ENCODE measurements at places on chromosomes 2 and 18.

- DNase-seq = no peak
Measured at GRCh38 chr2:110919738-110920137, 187.4 kb downstream of the ACOXL start.

DNA sequence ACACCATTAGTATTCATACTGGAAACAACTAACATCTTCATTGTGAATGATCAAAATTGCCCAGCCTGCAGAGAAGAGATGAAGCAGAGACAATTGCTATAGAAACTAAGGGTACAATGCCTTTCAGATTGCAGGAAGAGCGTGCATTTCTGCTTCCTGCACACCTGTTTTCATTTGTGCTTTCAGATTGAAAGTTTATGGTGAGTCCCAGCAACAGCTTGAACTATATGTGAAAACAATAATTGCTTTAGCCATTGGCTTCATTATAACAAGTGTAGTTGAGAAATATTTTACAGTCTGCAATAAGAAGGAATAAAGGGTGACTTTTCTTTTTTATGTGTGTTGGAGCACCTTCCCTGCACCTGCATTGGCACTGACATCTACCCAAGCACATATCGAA, 136.3 kb downstream of the CD8B2 start:
- no peak for DNase-seq

DNA sequence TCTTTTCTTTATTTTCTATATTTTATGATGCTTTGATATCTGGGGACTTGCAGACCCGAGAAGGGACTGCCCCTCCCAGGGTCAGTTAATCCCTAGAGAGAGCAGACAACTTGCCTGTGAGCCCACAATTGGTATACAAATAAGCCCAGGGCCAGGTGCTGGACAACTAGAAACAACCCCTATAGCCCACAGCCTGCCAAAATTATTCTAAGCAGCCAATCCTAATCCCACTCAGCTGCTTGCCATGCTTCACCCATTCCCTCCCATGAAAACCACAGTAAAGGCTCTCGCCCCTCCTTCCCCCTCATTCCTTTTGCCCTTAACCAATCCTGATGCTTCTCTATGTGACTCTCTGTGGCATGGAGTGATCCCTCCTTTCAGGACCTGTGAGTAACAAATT, 380.7 kb downstream of the RBM43 start:
- no peak for DNase-seq

DNA sequence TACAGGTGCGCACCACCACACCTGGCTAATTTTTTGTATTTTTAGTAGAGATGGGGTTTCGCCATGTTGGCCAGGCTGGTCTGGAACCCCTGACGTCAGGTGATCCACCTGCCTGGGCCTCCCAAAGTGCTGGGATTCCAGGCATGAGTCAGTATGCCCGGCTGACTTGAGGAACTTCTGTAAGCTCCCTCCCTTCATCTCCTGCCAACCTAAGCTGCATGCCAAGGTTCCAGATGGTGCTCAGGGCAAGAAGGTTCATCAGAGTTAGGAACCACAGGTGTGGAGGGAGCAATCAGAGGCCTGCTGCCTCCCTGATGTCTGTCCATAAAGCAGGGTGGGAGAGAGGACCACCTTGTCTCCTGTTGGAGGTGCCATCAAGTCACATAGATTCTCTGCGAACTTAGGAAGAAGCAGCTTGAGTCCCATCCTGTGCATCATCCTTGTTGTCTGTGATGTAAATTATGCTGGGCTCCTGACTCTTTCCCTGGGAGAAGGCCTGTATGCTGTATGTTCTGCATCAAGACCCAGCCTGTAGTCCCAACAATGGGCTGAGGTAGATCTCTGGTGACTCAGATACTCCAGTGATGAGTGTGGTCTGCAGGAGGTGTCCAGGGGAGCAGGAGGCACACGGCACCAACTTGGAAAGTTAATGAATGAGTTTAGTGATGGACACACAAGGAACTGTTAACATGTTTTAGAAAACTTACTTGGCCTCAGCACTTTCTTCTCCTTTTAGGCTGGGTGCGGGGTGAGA, 53.1 kb downstream of the TMEM17 start:
- DNase-seq = no peak

- DNase-seq = no peak
Measured at GRCh38 chr2:172917716-172918115, 157.9 kb upstream of the MAP3K20 start.

DNA sequence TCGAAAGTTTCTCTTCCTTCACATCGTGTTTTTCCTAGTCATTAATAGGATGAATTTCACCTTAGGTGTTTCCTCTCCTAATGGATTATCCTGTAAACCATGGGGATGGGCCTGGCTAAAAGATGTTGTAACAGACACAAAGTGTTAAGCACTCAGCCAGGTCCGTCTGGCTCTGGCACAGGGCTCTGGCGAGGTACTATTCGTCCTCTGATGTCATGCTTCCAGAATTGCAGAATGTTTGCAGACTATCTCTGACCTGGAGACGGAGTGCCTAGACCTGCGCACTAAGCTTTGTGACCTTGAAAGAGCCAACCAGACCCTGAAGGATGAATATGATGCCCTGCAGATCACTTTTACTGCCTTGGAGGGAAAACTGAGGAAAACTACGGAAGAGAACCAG, 13.2 kb downstream of the ATG16L1 start:
- DNase-seq = no peak

DNA sequence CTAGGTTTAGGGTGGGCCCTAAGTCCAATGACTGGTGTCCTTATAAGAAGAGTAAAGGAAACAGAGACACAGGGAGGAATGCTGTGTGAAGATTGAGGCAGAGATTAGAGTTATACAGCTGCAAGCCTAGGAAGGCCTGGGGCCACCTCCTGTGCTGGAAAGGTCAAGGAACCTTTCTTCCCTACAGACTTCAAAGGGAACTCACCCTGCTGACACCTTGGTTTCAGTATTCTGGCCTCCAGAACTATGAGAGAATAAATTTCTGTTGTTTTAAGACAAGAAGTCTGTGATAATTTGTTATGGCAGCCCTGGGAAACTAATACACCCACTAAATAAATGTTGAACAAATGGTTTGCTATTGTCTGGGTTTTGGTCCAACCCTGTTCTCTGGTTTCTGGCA, 102.3 kb upstream of the NEUROD1 start:
- DNase-seq = no peak

DNA sequence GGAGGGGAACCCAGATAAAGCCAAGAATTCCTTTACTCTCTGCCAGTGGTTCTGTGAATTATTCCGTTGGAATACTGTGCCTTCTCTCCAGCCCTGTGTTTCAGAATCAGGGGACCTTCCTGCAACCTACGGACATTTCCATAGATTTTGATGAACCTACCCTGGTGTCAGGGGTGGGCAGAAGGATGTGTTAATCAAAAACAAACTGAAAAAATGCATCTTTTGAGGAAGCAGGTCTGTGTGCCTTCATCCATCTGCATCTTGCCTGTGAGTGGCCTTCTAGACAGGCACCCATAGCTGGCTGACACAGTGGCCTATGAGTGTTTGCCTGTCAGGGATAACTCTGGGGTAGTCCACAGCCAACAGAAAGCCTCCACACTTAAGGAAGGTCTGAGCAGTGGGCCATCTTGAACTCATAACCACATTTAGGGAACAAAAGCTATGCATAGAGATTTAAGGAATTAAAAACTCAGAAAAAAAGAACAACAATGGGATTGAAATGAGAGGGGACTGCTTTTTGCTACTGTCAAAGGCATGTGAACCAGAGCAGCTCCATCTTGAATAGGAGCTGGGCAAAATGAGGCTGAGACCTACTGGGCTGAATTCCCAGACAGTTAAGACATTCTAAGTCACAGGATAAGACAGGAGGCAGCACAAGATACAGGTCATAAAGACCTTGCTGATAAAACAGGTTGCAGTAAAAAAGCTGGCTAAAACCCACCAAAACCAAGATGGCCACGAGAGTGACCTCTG, 45.9 kb upstream of the ITGA6 start:
- no peak for DNase-seq

DNA sequence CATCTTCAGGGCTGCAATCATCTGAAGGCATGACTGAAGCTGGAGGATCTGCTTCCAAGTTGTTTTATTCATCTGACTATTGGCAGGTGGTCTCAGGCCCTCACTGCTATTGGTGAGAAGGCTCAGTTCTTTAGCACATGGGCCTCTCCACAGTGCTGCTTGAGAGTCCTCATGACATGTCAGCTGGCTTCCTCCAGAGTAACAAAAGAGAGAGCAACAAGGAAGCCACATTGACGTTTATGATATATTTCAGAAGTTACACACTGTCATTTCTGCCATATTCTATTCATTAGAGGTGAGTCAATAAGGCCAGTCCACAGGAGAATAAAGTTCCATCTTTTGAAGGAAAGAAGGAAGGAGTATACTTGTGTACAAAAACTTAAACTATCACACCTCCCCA, 7.9 kb upstream of the SIGLEC15 start:
- DNase-seq = no peak

DNA sequence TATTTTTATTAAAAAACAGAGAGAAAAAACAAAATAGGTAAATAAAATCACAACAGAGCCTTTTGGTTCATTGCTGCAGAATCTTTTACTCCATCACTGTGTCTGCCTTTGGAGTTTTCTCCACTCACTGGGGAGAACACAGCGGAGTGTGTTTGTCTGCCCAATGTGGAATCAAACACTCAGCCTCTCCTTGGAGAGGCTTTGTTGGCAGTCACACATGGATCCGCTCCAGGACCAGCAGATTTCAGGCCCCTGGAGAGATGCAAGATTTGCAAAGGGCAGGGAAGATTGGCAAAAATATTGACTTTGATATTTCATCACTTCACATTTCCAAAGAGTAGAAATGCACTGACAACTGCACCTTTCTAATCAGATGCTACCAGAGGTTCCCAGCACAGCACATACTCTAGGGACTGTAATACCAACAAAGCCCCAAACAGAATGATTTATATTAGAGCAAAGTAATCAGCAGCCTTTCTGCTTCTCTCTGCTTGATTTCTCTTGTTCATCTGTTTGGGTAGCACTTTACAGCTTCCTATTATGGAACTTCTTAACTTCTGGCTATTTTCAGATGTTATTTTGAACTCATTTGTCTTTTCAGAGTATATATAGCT, 1898.8 kb upstream of the PIK3C3 start:
- no peak for DNase-seq

DNA sequence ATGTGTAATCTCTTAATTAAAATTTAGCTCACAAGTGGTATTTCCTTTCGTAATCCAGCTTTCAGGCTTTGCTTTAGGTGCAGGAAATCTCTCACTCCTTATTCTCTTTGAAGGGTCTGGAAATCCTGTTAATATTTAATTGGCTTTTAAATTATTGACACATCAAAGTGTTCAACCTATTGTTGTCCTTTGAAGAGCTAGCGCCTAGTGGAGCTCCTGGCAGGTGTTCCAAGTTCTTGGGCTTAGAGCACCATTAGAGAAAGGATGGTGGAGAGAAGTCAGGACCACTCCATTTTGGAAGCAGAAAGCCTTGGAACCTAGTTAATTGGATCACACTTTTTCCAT, 92.4 kb downstream of the CABLES1 start:
- no peak for DNase-seq

DNA sequence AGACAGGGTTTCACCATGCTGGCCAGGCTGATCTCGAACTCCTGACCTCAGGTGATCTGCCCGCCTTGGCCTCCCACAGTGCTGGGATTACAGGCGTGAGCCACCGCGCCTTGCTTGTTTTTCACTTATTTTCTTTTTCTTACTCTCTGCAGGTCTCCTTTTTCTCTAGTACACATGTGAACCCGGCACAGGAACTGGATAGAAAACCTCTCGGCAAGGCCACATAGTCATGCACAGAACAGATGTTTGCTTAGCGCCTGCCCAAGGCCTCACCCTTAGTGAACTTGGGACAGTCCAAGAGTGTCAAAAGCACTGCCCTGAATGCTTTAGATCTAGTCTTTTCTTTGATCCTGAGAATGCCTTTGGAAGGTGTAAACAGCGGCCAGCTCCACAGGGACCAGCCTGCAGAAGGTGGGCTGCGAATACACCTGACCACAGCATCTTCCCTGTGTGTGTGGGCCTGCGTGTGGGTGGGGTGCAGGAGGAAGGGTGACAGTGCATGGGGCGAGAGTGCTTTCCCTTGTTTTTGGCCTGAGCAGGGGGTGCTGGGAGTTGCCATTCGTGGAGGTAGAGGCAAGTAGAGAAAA, 27.0 kb downstream of the IMPA2 start:
- no peak for DNase-seq
